Ureter (tissue), 1 donor: ENCODE measurements at places on chromosomes 6 and 20. TPM values are rescaled to one million over a fixed set of nuclear protein-coding genes. Genes with fewer than 3 reads are reported as not detected.

Gene REPS1
- total RNA-seq, result 89.5 TPM

Gene UBE3D
- 6.5 TPM for total RNA-seq

Gene MTFR2
- total RNA-seq, result 0.75 TPM

DNA sequence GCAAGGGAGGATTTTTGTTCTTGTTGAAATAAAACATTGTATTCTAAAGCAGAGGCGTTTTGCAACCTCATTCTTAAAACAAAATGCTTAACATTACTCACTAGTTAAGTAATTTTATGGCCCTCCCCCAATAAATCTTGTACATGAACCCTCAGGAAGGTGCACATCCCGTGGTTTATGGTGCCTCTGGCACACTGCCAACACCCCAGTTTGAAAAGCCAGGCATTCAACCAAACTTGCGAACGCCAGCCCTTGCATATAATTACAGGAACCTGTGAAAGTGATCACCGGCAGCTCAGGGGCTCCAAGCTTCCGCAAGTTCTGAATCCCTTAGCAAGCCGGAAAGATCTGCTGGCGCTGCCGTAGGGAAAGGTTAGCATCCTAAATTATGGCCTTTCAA, 1109.0 kb upstream of the FLRT3 start:
- no peak for DNase-seq

DNA sequence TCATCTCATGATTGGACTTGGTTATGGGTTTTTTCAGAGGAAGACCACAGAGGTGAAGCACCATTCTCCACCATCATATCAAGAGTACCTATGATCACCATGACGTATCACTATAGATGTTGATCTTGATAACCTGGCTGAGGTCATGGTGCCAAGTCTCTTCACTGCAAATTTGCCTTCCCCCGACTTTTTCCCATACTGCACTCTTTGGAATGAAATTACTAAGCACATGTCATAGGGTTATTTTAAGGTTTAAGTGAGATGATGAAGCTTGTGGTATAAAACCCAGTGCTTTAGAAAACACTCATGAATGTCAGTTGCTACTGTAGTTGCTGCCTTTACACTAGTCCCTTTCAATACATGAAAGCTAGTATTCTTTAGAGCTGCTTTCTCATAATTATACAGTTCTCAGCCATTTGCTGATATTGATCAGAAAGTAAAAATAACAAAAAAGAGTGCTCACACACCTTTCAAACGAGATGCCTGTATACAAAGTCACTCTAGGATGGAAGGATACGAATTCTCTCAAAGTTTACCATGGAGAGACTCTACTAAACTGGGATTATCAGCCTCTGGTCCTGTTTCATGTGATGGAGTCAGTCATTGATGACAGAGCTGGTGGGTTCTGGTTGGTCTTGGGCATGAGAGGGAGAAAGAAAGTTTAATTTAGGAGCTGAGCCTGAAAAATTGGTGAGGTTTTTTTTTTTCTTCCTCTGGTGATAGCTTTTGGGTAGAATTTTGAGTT, 228.1 kb downstream of the PRL start:
- DNase-seq, result no peak
